CD8-positive, alpha-beta T cell (primary cell): ENCODE measurements at places on chromosomes 16 and 17.

DNA sequence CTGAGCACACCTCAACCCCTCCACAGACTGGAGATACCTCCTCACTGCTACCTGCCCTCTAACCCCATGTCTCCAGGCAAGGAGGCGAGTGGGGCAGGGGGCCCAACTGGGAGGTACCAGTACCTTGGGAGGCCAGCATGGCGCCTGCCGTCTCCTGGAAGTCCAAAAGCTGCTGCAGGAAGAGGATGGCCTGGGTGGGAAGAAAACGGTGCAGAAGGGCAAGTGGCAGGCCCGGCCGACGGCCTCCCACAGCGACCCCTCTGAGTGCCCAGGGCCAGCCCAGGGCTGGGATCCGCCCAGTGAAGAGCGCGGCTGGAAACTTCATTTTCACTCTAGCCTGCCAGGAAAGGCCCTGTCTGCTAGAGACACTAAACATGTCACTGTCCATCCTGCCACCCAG lies 8.5 kb downstream of the ZACN start:
- DNase-seq: no peak

DNA sequence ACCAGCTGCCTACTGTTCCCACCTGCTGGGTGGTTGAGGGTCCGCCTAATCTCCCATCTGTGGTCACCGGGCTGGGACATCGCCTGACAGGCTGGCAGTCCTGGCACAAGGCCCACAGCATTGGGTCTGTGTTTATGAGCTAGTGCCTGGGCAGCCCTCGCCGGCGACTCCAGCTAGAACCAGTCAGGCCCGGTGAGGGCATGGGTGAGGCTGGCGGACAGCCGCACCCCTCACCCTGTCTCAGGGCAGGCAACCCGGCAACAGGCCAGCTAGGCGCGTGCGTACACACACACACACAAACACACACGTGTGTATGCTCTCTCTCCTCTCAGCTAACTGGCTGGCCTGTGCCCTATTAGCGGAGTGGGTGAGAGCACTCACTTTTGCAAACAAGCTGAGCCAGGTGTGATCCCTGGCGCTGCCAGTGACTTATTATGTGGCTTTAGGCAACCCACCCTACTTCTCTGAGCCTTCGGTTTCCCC lies 10.4 kb downstream of the HSD11B2 start:
- DNase-seq: no peak

GRCh38 chr17:77428749-77429368 lies 288.1 kb downstream of the SEC14L1 start:
- no peak for DNase-seq

DNA sequence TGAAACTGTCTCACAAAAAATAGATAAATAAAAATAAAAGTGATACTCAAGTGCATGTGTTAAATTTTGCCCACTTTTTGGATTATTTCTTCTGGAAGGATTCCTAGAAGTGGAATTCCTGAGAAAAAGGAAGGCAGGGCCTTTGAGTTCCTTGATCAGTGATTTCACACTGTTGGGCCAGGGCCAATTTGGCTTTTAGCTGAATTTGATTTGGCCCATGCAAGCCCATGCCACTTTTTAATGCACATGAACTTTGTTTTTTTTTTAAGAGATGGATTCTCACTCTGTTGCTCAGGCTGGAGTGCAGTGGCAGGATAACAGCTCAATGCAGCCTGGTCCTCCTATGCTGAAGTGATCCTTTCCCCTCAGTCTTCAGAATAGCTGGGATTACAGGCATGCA lies 96.3 kb downstream of the TNFRSF13B start:
- DNase-seq: no peak

DNA sequence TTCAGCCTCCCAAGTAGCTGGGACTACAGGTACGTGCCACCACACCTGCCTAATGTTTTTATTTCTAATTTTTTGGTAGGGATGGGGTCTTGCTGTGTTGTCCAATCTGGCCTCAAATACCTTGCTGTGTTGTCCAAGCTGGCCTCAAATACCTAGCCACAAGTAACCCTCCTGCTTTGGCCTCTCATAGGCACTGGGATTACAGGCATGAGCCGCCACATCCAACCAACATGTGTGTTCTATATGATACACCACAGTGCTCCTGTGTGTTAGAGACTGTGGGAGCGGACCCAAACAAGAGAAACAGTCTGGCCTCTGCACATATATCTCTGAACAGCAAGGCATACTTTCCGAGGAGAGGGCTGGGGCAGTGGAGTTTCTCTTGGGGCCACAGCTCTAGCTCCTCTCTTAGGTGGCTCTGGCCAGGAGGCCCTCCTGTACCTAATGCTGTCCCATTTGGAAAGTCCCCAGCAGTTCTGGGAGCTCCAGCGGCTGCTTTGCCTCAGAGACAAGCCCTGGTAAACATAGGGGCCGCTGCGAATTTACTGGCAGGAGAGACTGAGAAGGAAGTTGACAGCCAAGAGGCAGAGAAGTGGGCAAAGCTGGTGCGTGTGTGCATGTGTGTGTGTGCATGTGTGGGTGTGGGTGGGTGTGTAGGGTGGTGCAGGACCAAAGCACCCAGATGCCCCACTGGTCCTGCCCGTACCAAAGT lies 95.0 kb downstream of the RAB11FIP4 start:
- DNase-seq: no peak

GRCh38 chr17:8192070-8192815 lies 2.3 kb upstream of the BORCS6 start:
- DNase-seq: peak; percentile 83

- DNase-seq: no peak
Measured at GRCh38 chr16:66365651-66366050, 840 bp upstream of the CDH5 start.

GRCh38 chr16:58464047-58464915 lies 35.7 kb upstream of the NDRG4 start:
- peak; percentile 11 for DNase-seq

DNA sequence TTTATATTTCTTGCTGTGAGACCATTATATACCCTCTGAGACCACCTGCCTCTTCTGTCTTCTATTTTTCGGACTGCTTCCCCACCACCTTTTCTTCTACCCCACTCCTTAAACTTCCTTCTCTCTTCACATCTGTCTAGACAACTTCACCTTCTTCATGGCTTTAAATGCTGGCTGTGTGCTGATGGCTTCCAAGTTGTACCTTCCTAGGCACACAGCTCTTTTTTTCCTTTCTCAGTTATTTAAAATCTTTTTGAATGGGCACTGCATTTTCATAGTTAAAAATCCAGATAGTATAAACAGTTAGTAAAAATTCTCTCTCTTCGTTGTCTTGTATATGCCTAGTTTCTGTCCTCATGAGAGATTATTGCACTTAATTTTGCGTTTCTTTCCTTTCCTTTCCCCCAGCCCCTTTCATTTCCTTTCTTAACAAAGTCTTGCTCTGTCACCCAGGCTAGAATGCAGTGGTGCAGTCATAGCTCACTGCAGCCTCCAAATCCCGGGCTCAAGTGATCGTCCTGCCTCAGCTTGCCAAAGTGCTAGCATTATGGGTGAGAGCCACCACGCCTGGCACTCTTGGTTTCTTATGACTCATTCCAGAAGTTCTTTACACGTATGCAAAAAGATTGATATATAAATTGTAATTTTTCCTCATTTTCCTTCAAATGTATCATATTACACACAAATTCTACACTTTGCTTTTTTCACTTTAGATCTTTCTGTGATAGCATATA lies 114.3 kb downstream of the NPIPB5 start:
- no peak for DNase-seq

DNA sequence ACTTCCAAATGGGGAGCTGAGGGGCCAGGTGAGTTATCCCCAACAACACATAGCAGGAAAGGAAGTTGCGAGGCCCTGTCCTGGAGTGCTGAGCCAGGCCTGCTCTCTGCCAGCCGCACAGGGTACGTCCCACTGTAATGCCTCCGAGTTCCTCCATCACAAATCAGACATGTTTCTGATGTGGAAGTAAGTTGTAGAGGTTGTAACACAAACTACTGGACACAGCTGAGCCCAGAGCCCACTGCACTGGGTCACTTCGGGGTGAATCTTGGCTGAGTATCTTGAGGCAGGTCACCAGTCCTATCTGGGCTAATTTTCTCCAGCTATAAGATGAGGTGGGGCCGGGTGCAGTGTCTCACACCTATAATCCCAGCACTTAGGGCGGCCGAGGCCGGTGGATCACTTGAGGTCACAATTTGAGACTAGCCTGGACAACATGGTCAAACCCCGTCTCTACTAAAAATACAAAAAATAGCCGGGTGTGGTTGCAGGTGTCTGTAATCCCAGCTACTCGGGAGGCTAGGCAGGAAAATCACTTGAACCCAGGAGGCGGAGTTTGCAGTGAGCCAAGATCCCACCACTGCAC lies 100.8 kb upstream of the CDH5 start:
- DNase-seq: no peak

GRCh38 chr16:10688291-10688690 lies 6.4 kb downstream of the TEKT5 start:
- no peak for DNase-seq

DNA sequence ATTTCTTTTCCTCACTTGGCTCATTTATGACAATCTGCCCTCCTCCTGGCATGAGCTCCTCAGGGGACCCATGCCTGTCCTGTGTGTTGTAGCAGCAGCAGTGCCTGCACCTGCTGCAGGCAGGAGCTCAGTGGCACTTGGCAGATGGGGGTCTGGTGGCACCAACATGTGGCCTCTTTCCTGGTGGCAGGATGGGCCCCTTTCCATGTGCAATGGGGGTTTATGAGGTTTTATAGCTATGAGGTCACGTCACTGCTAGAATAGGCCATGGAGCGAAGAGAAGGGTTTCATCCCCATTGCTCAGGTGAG lies 7.0 kb downstream of the ADCY7 start:
- no peak for DNase-seq

DNA sequence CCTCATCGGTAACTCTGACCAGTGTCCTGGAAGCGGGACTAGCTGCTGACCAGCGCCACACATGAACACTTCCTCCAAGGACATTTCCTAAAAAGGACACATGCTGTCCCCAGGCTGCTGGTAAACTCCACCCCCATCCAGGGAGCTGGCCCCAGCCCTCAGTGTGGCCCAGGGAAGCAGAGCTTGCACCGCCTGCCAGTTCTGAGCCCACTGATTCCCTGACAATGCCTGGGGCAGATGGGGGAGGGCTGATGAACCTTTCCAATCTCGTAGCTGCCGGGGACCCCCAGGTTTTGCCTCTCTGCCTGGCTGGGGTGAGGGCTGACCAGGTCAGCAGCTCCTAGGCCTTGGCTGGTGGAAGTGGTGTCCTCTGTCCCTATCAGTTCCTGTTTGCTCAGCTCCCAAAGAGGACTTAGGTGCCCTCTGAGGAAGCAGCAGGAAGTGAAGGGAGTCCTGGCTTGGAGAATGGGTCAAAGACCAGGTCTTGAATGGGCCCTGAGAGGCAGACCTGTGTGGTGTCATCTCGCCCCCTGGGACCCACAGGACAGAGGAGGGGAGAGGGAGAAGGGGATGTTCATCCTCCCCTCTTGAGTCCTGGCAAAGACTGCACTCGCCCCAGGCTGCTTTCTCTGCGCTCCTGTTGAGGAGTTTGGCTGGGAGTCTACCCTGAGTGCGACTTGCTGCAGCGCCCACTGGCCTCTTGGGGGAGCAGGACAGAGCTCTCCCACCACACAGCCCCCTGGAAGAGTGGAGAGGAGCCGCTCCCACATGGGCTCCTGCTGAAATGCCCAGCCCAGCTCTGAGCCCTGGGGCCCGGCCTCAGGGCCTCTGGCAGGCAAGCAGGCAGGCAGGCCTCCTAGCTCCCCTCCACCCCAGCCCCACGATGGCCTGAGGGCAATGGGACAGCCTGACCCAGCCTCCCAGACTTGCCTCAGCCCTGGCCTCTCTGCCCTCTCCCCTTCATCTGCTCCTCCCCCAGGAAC lies 16.8 kb downstream of the PDK2 start:
- no peak for DNase-seq

- no peak for DNase-seq
Measured at GRCh38 chr16:30473231-30474073, 910 bp downstream of the ITGAL start.

- DNase-seq: no peak
Measured at GRCh38 chr16:80080287-80080851, 460.4 kb upstream of the DYNLRB2 start.

- DNase-seq: peak; percentile 58
Measured at GRCh38 chr17:82449131-82449882, 1.2 kb downstream of the CYBC1 start.

- DNase-seq: peak; percentile 37
Measured at GRCh38 chr17:48625495-48626244, 488 bp downstream of the HOXB9 start.

DNA sequence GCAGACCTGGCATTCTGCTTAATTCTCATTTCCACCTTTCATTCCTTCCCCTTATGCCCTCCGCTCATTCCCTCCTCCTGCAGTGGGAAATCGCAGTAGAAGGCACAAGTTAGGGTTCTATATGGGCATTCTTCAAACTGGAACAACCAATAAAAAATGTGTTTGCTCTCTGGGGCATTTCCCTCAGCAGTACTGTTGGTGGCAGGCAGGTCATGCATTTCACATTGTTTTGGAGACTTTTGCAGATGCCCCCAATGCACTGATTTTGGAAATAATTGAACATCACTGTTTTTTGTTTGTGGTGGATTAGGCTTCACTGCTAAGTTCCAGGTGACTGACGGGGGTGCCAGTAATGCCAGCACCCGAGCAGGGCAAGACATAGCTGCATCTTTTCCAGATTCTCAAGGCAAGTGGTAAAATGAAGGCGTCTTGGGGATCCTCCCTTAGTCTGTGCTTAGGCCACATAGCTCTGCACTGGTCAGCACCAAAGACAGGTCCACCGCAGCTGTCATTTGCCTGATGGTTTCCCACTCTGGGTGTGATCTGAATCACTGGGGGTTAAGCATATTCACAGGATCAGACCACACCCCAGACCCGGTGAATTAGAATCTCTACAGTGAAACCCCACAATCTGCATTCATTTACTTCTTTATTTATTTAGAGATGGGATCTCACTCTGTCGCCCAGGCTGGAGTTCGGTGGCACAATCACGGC lies 304.5 kb downstream of the CPPED1 start:
- no peak for DNase-seq

GRCh38 chr16:30417529-30418349 lies 10.3 kb downstream of the ZNF771 start:
- peak; percentile 87 for DNase-seq
